ENCODE measurements at places on chromosomes 12 and 14.

DNA sequence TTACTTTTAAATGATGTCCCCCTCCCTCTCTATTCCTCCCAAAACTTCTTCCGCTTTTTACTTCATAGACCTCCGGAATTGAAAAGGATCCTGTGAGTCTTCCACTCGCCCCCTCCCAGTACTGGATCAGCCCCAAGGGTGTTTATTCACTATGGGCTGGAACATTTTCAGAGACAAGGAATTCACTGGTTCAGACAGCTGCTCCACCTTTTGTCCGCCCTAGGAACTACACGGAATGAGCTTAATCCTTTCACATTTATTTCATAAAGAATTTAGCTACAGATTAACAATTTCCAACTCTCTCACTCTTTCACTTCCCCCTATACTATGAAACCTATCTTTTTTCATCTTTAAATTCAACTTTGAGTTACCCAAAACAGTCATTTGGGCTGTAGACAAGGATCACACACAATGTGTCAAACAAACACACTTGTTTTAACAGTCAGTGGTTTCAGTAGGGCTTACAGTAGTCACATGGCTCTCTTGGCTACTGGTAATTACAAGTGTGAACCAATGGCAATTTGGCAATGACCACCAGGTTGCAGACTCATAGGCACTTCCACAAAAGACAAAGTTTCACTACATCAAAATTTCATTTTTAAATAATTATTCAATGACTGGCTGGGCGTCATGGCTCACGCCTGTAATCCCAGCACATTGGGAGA is 20.6 kb downstream of the CNIH1 start:
- peak; percentile 50 for DNase-seq

GRCh38 chr14:53460544-53460943 is 307.4 kb upstream of the DDHD1 start:
- no peak for DNase-seq

GRCh38 chr14:47821135-47821534 is 145.7 kb upstream of the MDGA2 start:
- no peak for DNase-seq

GRCh38 chr12:49818241-49818895 is 9.8 kb downstream of the NCKAP5L start:
- no peak for DNase-seq

GRCh38 chr14:65351493-65352194 is 60.9 kb upstream of the FUT8 start:
- DNase-seq = no peak

DNA sequence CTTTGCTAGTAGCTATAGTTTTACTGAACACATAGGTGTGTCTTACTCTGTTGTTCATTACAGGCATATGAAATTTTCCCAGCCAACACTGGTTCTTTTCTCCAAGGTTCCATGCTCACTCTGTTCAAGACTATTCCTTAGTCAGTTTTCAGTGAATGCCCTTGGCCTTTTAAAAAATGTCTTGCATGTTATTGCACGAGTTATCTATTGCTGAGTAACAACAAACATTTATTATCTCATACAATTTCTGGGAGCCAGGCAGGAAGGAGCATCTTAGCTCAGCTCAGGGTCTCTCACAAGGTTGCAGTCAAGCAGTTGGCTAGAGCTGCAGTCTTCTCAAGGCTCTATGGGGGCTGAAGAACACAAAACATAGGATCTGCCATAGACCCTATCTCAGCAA is 223.5 kb downstream of the BTG1 start:
- no peak for DNase-seq

DNA sequence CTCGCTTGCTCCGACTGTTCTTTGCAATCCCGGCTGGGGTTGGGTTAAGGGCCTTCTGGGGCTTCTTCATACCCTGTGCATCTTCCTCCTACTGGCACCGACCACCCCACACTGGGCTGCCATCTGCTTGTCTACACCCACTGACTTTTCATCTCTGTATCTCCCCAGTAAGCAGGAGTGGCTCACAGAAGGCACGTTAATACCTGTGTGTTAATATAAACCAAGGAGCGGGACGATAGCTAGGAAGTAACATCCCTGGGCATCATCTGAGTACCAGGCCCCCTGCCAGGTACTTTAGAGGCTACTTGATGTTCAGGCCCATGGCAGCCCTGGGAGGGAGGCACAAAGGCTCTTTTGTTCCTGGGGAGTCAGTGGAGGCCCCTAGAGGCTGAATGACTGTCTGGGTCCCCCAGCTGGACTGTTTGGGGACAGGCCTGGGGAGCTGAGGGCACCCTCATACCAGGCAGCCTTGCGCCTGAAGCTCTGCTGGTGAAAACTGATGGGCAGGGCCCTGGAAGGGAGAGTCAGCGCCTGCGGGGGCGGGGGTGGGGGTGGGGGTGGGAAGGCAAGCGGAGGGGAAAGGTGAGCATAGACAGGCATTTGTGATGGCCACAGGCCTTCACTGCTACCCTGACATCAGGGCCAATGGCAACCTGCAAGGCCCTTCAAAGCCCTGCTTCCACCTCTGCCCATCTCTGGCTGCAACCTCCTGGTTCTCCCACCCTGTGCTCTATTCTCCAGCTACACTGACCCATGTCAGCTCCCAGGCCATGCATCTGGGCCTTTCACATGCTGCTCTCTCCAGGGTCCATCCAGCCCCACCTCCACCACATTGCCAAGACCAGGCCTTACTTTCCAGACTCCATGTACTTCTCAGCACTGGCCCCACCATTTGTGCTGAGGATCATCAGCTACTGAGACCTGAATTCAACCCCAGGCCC is 34.2 kb upstream of the DEGS2 start:
- DNase-seq = no peak

DNA sequence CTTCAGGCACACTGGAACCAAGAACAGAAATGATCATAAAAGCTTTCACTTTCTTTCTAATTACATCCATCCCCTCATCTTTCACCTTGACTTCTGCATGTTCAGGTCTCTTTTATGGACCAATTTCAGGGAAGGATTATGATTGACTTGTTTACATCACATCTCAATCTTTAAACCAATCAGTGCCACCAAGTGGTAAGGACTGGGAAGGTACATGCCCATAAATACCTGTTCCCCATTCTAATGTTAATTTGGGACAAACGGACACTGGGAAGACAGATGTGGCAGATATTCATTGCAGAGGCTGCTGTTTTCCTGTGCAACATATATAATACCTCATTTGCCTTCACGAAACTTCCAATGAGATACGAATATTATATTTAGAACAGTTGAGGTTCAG is 978.1 kb downstream of the GALC start:
- DNase-seq = no peak

DNA sequence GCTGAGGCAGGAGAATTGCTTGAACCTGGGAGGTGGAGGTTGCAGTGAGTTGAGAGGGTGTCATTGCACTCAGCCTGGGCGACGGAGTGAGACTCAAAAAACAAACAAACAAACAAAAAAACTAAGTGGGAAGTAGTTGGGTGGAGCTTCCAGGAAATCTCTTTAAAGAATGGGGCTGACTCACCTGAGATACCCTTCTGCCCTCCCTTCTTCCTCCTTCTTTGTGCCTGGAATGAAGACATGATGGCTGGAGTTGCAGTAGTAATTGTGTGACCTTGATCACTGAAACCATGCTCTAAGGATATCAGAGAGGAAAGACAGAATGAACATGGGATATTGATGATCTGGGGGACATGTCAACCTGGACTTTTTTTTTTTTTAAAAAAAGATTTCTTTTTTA is 87.6 kb upstream of the MED13L start:
- DNase-seq = no peak

All from HAP-1 (cell line).